ENCODE measurements at places on chromosomes 1 and 21.

GRCh38 chr1:162218975-162219374 is 149.5 kb downstream of the NOS1AP start:
- DNase-seq: no peak

DNA sequence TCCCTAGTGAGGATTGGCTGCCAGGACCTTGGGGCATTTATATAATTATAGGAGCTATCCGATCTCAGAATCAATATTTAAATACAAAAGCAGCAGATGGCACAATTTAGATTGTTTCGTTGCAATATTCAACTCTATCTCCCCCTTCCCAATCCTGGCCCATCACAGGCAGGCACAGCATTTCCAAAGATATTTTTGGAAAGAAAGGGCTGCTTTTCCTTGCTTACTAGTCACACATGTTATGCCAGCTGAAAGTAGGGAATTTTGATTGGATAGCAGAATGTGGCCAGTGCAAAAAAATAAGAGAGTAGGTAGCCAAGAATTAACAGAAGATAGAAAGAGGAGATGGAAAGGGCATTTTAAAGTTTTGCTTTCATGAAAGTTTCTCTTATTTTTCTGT is 37.9 kb downstream of the IL12RB2 start:
- DNase-seq: no peak

GRCh38 chr21:46397993-46398392 is 60.7 kb upstream of the DIP2A start:
- DNase-seq: no peak

GRCh38 chr1:221851336-221851735 is 109.4 kb upstream of the DUSP10 start:
- no peak for DNase-seq

DNA sequence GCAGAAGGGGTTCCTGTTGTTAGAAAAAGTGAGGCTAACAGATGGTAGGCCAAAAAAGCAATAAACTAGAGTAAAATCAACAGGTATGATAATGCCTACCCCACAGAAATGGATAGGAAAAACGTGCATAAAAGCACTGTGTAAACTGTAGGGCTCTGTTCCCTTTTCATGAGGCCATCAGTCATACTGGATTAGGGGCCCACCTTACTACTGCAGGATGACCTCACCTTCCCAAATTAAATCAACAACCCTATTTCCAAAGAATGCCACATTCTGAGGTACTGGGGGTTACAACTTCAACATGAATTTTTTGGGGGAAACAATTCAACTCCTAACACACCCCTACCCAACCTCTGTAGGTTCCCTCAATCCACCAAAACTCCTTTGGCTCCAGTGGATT is 54.9 kb downstream of the KIAA1614 start:
- no peak for DNase-seq

- DNase-seq: no peak
Observed at GRCh38 chr1:44296086-44296485, 59.0 kb downstream of the ERI3 start.

GRCh38 chr1:41611068-41611931 is 126.8 kb upstream of the EDN2 start:
- no peak for DNase-seq

DNA sequence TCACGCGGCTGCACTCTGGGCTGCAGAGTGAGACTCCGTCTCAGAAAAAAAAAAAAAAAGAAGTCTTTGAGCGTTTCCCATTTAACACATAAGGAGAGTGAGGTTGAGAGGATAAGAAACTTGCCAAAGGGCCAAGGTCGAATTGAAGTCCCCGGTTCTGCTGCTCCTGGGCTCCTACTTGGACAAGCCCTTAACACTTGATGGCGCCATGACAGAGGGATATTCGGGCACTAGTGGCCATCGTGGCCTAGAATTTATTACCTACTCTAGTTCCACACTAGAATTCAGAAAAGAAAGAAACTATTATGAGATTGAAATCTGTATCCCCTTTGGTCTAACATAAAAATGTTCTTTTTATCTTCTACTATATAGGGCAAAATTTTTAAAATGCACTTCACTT is 65.7 kb upstream of the NEK2 start:
- no peak for DNase-seq

GRCh38 chr21:42440187-42440792 is 36.6 kb downstream of the UBASH3A start:
- DNase-seq: no peak

DNA sequence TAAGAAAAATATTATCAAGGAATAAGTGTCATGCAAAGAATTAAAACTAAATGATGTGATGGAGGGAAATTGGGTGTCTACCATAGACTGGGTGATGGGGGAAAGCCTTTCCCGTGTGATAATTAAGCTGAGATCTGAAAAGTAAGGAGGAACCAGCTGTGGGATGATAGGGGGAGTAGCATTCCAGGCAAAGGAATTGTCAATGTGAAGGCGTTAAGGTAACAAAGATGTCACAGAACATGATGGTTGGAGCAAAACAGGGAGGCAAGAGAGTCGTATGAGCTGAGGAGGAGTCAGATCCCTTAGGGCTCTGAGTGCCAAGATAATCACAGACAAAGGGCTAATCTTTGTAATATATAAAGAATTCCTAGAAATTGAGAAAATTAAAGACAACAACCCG is 170.1 kb downstream of the CDC7 start:
- no peak for DNase-seq

GRCh38 chr21:28832013-28832714 is 160.5 kb downstream of the LTN1 start:
- DNase-seq: no peak

GRCh38 chr1:36836916-36837315 is 197.4 kb downstream of the GRIK3 start:
- DNase-seq: no peak

DNA sequence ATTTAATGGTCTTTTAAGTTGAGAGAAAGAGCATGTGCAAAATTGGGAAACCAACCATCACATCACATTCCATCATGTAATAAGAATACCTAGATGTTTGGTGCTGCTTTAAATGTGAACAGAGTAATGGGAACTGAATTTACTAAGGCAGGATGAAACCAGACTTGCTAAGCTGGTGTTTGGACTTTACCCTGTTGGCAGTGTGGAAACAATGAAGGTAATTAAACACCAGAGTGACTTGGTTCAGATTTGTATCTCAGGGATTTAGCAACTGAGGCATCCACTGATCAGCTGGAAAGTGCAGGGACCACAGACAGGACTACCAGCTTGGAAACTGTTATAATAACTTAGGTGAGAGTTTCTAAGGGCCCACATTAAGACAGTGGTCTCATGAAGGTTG is 263.4 kb downstream of the OLFM3 start:
- DNase-seq: no peak

DNA sequence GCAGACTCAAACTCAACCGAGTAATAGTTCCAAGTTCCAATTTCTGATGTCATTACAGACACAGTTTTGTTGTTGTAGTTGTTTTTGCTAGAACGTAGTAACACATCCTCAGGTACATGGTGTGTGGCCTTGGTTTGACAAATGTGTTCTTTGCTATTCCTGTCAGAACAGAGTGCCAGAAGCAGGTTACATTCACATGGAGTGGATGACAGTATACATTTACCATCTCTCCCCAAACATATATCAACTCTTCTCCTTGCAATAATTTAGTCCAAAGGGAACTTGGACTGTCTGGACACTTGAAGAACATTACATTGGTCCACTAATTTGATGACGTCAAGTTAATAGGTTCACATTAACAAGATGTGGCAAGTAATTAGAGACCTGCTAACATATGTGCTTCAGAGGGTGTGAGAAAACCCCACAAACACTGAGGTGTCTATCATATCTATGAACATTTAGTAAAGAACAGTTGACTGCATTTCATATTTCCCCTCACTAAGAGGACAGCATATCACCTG is 44.6 kb upstream of the ZBTB18 start:
- DNase-seq: no peak

DNA sequence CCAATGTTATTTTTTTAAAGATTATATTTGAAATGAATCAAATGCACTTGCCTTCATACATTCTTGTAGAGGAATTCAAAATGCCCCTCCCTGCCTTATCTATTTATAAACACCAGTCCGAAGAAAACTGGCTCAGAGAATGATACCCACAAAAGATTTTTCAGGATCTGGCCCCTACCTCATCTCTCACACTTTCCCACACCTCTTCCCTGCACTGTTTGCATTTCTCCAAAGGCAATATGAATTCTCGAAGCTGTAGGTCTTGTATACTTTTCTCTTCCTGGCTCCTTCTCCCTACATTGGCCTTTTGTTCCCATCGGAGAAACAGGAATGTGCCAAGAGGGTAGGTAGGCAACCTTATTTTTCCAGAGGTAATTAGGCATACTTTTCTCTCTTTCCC is 12.0 kb upstream of the CCDC190 start:
- DNase-seq: no peak

- DNase-seq: no peak
Observed at GRCh38 chr1:237119091-237119490, 77.1 kb downstream of the RYR2 start.

Data from stimulated activated CD4-positive, alpha-beta T cell treated with anti-CD3 and anti-CD28 coated beads, TNF-alpha, amount 100 ng/mL, for 1 hour (primary cell).